ENCODE measurements at places on chromosomes 5 and 9.

DNA sequence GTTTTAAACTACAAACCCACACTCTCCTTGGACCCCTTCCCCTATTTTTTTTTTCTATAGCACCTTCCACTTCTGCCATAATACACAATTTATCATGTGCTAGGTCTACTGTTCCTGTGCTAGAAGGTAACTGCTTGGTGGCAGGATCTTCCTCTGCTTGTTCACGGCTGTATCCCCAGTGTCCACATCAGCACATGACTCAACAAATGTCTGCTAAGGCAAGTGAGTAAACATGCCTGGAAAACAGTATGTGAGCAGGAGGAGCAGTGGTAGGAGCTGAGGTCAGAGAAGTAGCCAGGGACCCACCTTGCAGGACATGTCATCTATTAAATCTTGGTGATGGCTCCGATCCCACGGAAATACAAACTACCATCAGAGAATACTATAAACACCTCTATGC is 79.4 kb downstream of the AUH start:
- peak; percentile 17 for DNase-seq

DNA sequence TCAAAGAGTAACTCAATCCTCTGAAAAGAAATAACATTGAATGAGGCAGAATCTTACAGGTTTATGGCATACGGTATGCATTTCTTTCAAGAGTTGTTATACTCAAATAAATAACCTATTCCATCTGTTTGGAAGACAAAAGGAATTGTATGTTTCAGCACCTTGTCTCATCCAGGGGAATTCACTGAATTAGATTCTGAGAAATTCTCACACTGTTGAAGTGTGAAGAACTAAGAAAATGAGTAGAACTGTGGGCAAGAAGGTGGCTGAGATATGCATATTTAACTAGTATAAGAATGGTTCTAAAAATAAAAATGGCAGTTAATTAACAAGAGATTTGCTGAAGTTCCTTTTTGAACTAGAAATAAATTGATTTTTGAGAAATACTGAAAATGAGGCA is 279.3 kb upstream of the DAP start:
- no peak for DNase-seq

GRCh38 chr5:113806250-113806649 is 292.8 kb downstream of the YTHDC2 start:
- peak; percentile 64 for DNase-seq

- DNase-seq = no peak
Measured at GRCh38 chr9:94859226-94859625, 132.7 kb downstream of the AOPEP start.

GRCh38 chr9:74762950-74763349 is 124.8 kb downstream of the TRPM6 start:
- DNase-seq = no peak
